Urinary bladder (tissue), 4 donors: ENCODE measurements at places on chromosomes 6 and 20. TPM values are rescaled to one million over a fixed set of nuclear protein-coding genes. Genes with fewer than 3 reads are reported as not detected.

MOG gene
- not detected for polyA plus RNA-seq

SLC22A23 gene
- 4.9 TPM for polyA plus RNA-seq

DNA sequence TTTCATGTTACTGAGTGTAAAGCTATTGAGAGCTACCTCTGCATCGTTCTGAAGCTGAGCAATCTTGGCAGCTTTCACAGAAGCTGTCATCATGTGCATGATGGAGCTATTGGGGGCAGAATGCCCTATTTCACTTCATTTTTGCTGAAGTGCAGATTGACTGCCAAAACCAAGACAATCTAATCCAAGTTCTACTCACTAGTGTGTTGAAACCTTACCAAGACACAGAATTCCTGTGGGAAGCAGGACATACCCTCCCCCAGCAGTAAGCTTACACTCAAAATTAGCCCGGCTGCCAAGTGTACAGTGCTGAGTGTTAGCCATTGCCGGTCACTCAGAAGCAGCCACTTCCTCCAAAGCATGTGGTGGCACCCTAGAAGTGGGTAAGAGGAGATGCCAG lies 177.3 kb upstream of the TENT5A start:
- DNase-seq, result no peak

RIMS4 gene
- 0.14 TPM for polyA plus RNA-seq

DNA sequence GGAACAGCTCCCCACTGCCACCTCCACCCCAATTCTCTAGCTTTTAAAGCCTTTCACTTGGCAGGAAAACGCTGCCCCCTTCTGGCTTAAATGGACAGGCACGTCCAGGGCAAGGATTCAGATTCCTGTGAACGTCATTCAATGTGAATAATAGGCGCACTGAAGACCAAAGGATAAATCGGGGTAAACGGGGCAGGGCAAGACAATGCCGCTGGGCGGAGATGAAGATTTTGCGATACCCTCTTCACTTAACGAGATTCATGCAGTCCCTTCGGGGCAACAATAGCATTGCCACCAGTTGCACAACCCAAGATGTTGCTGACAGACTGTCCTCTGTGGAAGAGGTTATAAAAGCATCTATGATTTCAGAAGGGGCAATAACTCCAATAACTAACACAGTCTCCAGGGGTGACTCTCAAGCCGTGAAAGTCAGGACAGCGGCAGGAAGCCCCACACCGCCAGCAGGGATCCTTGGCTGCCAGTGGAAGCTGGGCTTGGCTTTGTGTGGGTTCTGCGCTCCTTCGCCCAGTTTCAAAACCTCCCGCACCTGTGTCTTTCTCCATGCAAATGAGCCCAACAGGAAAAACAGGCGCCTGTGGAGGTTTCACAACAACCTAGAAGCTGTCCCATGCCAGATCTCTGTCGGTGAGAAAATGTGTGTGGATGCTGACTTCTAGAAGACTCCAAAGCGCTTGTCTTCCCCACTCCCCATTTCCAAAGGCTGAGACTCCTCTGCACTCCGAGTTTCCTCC lies 291.8 kb downstream of the BMP7 start:
- DNase-seq, result no peak

DNA sequence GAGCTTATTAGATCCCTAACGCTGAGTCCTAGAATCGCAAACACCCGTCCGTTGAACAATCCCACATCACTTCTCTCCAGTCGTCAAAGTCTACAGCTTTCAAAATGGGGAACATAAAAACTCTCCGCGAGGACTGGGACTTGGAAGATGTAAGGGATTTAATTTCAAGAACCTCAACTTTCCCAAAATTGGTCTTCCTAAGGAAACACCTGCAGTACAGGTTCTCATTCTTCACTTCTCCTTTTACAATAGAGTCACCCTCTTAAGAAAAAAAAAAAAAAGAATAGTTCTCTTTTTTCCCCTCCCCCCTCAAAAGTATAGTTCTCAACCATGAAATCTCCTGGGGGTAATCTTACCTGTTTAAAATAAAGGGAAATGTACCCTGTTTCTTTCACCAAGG lies 6.6 kb upstream of the ZBTB22 start:
- DNase-seq, result no peak
